ENCODE measurements at places on chromosomes 4 and X.

- DNase-seq: no peak
Observed at GRCh38 chr4:41977709-41978108, 3.8 kb upstream of the DCAF4L1 start.

DNA sequence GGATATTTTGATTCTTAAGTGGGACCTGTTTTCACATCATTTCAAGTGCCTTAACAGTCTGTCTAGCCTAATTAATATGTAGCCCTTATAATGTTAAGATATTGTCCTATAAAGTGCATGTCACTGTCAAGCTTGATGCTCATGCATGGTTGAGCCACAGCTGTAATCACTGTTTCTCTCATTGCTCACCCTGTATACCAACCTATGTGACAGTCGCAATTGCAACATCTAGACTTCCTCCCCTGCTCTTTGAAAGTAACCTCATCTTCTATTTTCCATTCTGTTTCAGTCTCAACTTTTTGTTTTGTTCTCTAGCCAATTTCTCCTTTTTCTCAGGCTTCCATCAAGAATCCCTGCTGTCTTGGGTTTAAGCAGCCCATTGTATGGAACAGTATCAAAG lies 24.4 kb upstream of the MSL3 start:
- DNase-seq: no peak

GRCh38 chr4:14348506-14348905 lies 653.8 kb upstream of the CPEB2 start:
- no peak for DNase-seq

- no peak for DNase-seq
Observed at GRCh38 chr4:89121387-89122068, 10.2 kb downstream of the TIGD2 start.

DNA sequence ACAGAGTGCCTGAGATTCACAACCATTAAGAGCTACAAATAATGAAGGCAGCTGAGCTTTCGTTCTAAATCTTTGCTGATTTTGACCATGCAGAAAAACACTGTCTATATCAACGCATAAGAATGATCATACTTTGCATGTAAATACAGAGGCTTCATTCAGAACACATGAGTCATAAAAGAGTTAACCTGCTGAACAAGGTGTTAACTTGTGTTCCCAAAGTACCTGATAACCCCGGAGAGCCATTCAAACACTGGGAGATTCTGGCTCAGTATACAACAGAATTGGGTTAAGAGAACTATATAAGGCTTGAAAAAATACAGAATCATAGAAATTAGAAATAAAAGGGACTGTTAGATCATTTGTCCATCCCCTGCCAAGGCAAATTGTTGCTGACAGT lies 964.3 kb upstream of the TENM3 start:
- no peak for DNase-seq

- DNase-seq: no peak
Observed at GRCh38 chrX:15343075-15343476, 7.8 kb upstream of the PIGA start.

- DNase-seq: no peak
Observed at GRCh38 chrX:10992110-10992509, 119.0 kb upstream of the HCCS start.

GRCh38 chrX:133794126-133794525 lies 191.3 kb downstream of the GPC3 start:
- DNase-seq: no peak

GRCh38 chr4:122481766-122482405 lies 25.4 kb upstream of the IL2 start:
- DNase-seq: no peak

DNA sequence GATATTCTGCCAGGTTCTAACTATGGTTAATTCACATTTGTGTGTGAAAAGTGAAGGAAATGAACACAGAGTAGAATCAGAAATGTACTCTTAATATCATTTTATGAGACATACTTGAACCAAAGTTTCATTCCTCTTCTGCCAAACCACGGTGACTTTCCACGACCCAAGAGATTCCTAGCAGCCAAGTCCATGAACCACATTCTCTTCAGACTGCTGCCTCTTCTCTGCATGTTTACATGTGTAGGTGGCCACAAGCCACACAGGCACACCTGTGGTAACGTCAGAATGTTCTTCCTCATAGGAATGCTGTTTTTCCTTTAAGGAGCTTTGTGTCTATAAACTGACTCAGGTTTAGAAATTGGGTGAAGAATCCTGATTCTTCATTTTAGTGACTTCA lies 1411.2 kb downstream of the RAPGEF2 start:
- no peak for DNase-seq

DNA sequence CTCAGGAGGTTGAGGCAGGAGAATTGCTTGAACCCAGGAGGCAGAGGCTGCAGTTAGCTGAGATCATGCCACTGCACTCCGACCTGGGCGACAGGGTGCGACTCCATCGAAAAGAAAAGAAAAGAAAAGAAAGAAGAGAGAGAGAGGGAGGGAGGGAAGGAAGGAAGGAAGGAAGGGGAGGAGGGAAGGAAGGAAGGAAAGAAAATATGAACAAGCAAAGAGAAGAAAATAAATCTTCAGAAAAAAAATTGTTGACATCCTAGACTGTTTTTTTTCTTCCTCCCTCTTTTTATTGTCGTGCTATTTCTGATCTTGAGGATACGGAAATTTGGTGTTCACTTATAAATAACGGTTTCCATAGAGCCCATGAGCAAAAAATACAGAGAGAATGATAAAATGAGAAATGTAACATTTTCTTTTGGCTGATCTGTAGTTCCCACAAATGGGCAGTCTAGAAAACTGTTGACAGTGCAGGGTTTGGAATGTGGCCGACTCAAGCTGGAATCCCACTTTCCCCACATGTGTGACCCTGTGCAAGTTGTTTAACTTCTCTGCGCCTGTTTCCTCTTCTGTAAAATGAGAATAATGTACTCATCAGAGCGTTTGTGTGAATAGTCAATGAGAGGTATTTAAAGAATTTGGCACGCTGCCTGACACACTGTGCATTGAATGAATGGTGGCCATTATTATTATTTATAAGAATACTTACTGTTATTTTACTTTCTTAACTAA lies 19.4 kb downstream of the SORBS2 start:
- no peak for DNase-seq

DNA sequence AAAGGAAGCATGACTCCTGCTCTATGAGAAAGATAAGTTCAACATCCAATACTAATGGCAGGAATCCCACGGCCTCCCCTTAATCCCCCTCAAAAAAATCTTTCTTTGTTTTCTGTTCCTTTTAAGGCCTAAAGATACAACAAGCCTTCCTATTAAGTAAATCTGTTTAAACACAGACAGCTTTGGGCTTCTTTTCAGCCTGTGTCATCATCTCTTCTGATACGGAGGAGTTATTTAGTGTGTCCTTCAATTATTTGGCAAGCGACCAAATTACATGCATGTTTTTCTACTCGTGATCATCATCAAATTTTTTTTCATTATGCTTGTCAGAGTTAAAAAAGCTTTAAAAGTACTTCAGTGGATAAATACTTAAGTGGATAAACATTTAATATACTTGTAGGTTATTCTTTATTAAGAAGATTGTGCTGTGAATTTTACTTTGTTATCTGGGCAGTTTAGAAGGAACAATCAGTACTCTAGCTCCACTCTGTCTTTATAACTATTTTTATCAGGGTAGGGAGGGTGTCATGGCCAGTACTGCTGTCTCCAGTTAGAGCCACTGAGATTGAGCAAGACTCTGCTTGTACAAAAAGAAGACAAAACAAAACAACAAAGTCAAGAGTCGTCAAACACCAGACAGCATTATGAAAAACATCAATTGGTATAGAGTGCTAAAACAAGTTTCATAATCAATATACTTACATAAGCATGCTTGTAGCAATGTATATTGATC lies 210.7 kb downstream of the PRR32 start:
- no peak for DNase-seq

GRCh38 chrX:107135049-107135964 lies 16.7 kb upstream of the RBM41 start:
- no peak for DNase-seq

- DNase-seq: no peak
Observed at GRCh38 chr4:80931631-80932081, 98.9 kb upstream of the BMP3 start.

- peak; percentile 83 for DNase-seq
Observed at GRCh38 chr4:56655627-56656345, 25.3 kb downstream of the HOPX start.

- DNase-seq: no peak
Observed at GRCh38 chrX:155899366-155899765, 18.2 kb downstream of the VAMP7 start.

GRCh38 chr4:179804440-179804839 lies 2362.2 kb upstream of the AGA start:
- no peak for DNase-seq

GRCh38 chrX:151697522-151697921 lies 2.3 kb downstream of the PRRG3 start:
- no peak for DNase-seq

DNA sequence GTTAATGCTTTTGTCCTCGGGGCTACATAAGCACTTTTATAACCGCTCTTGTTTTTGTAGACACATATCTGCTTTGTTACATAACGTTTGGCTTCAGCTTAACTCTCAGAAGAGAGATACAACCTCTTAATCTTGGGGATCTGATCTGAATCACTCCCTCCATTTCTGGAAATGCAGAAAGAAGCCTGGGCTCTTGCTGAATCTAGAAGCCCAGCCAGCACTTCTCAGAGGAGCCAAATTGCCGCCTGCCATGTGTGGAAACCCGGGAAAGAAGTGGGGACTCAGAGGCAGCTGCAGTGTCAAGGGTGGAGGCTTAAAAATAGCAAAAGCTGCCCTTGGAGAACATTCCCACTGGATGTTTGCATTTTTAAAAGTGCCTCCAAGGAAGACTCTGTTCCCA lies 69.3 kb upstream of the LDB2 start:
- no peak for DNase-seq

DNA sequence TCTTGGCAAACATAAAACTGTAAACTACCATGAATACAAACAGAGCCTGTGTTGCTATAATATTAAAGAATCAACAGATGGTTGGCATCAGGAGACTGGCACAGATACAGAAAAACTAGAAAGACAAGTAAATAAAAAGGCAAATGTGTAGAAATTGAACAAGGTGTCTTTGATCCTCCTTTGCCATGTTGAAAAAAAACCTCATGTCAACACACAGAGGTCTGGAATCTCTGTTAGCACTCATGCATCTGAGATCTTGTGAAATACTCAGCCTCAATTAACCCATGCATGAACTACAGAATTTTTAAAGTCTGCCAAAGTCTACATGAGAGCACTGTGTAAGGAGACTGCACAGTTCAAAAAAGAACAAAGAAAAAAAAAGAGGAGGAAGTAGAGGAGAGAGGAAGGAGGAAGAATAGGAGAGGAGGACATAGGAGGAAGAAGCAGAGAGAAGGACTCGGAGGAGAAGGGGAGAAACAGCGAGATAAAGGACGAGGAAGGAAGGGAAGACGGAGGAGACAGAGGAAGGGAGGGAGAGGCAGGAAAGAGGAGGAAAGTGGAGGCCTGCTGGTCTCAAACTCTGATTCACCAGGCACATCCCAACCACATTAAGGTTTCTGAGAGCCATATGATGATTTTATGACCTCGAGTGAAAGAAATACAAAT lies 52.8 kb downstream of the PRDM5 start:
- no peak for DNase-seq

GRCh38 chrX:86946569-86946968 lies 571.0 kb upstream of the KLHL4 start:
- no peak for DNase-seq

- DNase-seq: no peak
Observed at GRCh38 chr4:23084559-23085248, 392.0 kb downstream of the GBA3 start.

DNA sequence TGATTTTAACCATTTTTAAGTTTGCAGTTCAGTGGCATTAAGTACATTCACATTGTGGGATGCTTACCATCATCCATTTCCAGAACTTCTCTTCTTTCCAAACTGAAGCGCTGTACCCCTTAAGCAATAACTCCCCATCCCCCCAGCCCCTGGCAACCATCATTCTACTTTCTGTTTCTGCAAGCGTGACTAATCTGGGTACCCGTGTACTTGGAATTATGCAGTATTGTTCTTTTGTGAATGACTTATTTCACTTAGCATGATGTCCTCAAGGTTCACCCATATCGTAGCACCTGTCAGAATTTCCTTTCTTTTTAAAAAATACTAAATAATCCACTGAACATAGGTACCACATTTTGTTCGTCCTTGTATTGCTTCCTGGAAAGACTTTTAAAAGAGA lies 32.9 kb downstream of the USP9X start:
- DNase-seq: no peak

GRCh38 chrX:71195964-71196649 lies 26.9 kb upstream of the GJB1 start:
- DNase-seq: no peak

DNA sequence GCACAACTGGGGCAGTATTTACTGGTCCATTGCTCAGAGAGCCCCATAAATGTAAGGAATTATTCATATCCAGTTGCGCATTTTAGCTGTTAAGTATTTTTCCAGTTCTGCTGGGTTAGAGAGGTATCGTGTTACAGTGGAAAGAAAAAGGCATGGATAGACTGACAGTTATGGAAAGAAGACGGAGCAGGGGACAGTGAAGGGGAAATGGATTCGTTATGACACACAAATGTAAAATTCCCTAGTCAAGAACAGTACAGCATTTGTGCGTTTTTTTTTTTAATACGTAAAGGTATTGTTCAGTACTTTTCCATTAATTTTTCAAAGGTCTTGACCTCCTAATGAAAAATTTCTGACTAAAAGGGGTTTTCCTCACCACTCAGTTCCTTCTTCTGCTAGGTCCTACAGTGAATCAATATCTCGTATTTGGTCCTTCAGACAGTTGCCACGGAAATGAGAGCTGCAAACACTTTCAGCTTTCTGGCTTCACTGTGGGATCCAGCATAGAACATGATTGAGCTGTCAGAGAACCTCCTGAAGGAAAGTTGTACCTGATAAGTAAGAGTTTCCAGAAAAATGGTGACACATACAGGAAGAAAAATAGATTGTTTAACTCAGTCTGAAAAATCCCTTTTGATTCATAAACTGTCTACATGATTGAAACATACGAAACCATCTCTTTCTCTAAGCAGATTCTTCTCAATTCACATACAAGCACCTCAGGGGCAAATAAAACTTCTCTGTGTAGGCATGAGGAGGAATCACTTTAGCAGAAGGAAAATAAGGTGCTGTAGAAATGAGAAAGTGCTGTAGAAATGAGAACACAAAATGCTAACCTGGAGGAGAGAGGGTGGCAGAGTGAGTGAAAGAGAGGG lies 21.8 kb upstream of the BBS12 start:
- DNase-seq: no peak

DNA sequence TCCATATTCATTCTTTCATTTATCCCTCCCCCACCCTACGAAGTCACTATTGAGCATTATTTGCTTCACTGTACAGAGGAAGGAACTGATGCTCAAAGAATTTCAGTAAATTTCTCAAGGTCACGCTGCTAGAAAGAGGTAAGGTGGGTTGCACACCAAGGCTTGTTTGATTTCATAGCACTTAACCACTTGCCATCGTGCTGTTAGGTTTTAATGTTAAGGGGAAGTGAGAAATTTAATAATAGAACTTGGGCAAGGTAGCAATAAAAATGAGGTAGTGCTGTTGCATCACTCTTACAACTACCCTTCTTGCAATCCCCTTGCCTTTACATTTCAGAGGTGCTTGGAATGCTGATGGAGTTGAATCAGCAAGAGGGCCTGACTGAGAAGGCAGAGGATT lies 343.1 kb downstream of the MID1IP1 start:
- no peak for DNase-seq
